ENCODE measurements at places on chromosomes 11 and 22.

GRCh38 chr11:11706028-11706427 is 84.2 kb upstream of the GALNT18 start:
- no peak for DNase-seq
- no peaks in the 10 kb centered on the region for H3K27me3 ChIP-seq
- no peak overlapping the region for H3K27ac ChIP-seq
- H3K4me1 ChIP-seq: peaks cover 3% of the 10 kb centered on the region
- no peak overlapping the region for H3K4me3 ChIP-seq
- H3K36me3 ChIP-seq: no peaks in the 10 kb centered on the region

GRCh38 chr11:110065189-110065588 is 28.0 kb upstream of the ZC3H12C start:
- no peaks in the 10 kb centered on the region for H3K27me3 ChIP-seq
- no peak for DNase-seq
- H3K4me3 ChIP-seq: no peak overlapping the region
- H3K4me1 ChIP-seq: peaks cover 9% of the 10 kb centered on the region
- H3K27ac ChIP-seq: no peak overlapping the region
- no peaks in the 10 kb centered on the region for H3K36me3 ChIP-seq

GRCh38 chr11:78400702-78401101 is 16.9 kb downstream of the GAB2 start:
- H3K4me3 ChIP-seq: no peak overlapping the region
- H3K27ac ChIP-seq: no peak overlapping the region
- no peak for DNase-seq
- H3K36me3 ChIP-seq: no peaks in the 10 kb centered on the region
- H3K27me3 ChIP-seq: no peaks in the 10 kb centered on the region
- H3K4me1 ChIP-seq: peaks cover 29% of the 10 kb centered on the region

GRCh38 chr11:70448983-70449567 is 50.7 kb downstream of the CTTN start:
- H3K36me3 ChIP-seq: no peaks in the 10 kb centered on the region
- no peaks in the 10 kb centered on the region for H3K27me3 ChIP-seq
- no peak for DNase-seq
- no peak overlapping the region for H3K4me3 ChIP-seq

DNA sequence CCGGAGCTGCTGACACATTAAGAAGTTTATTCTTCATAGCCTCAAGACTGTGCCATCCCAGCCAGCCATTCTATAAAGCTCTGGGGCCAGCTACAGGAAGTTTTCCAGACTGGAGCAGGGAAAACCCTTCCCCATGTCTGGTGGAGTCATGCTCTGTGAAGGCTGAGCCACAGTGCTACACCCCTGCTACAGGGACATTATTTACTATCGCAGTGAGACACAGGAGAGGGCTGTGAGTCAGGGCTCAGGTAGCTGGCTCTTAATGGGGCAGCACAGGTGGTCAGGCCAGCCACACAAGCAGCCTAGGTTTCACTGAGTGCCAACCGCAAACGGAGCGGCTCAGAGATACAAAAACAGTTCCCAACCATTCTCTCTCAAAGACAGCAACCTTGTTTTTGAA is 12.1 kb downstream of the HPS4 start:
- H3K4me3 ChIP-seq: no peak overlapping the region
- H3K27ac ChIP-seq: no peak overlapping the region
- H3K27me3 ChIP-seq: no peaks in the 10 kb centered on the region
- DNase-seq: no peak

GRCh38 chr11:16041207-16041606 is 315.1 kb downstream of the SOX6 start:
- no peak for DNase-seq
- H3K4me1 ChIP-seq: no peaks in the 10 kb centered on the region
- no peak overlapping the region for H3K27ac ChIP-seq
- H3K27me3 ChIP-seq: no peaks in the 10 kb centered on the region

DNA sequence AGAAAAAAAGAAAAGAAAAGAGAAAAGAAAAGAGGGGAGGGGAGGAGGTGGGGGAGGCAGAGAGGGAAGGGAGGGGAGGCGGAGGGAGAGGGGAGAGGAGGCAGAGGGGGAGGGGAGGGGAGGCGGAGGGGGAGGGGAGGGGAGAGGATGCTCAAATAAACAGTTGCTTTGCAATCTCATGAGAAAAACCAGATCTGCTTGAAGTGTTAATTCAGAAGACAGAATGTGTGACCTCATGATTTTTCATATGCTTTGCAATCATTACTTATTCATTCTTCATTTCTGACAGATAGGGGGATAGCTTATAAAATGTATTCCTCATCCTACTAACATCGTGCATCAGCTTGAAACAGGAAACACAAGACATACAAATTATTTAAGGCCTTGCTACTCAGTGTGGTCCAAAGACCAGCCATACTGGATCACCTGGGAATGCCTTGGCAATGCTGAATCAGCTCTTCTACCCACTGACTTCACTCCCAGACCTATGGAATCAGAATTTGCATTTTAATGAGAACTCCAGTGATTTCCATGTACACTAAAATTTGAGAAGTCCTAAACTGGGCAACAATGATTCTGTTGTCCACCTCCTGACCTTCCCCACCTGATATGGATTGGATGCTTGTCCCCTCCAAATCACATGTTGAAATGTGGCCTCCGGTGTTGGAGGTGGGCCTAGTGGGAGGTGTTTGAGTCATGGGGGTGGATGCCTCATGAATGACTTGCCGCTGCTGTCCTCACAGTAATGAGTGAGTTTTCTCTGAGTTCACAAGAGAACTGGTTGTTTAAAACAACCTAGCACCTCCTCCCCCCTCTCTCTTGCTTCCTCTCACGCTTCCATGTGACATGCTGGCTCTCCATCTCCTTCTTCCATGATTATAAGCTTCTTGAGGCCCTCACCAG is 69.2 kb downstream of the CCDC34 start:
- no peaks in the 10 kb centered on the region for H3K36me3 ChIP-seq
- H3K4me3 ChIP-seq: no peak overlapping the region
- no peak overlapping the region for H3K27ac ChIP-seq
- H3K4me1 ChIP-seq: no peaks in the 10 kb centered on the region
- H3K27me3 ChIP-seq: no peaks in the 10 kb centered on the region
